ENCODE measurements at places on chromosomes 13 and 19. TPM values are rescaled to one million over a fixed set of nuclear protein-coding genes. Genes with fewer than 3 reads are reported as not detected.

DNA sequence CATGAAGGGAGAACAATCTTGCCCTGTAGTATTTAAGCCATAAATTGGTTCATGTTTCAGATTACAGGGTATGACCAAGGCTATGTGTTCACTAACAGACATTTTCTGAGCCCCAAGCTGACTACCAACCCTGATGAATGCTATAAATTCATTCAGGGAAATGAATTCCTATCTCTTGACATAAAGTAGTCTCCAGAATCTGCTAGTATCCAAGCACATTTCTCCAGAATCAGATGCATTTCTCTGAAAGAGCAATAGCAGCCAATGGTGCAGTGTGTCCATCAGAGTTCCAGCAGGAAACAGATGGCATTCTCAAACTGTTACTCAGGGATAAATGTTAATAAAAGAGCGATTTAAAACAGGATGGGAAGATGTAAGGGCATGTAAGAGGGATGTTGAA is 226.4 kb downstream of the COG6 start:
- no peaks in the 10 kb centered on the region for H3K4me1 ChIP-seq
- H3K36me3 ChIP-seq = no peaks in the 10 kb centered on the region
- no peak overlapping the region for H3K4me3 ChIP-seq

DNA sequence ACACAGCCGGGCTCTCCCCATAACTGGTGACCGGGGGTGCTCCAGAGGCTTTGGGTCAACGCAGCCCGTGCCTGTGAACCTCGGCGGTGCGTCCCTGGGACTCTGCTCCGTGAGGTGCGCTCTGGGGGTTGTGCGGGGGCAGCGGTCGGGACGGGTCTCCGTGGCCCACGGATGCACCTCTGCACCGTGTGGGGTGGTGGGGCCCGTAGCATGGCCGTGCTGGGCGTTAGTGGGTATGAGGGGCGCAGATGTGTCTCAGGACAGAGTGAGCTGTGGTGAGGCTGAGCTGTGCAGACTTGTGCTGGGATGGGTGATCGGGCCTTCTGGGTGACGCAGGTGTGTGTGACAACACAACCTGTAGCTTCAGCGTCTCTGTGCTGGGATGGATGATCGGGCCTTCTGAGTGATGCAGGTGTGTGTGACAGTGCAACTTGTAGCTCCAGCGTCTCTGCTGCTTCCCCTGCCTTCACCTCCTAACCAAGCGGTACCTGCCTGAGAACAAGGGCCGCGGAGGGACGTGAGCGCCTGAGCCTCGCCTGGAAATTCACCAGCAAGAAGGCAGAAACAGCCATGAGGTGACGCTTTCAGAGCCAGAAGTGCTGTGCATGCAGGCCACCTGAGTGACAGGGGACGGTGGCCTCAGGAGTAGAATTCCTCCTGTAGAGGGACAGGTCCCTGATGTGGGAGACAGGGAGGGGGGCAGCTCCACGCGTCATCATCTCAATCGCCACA is 599 bp downstream of the ZNF331 start:
- H3K36me3 ChIP-seq = no peaks in the 10 kb centered on the region
- H3K27me3 ChIP-seq = no peaks in the 10 kb centered on the region
- DNase-seq = no peak
- peak overlapping the region; percentile 55 for H3K27ac ChIP-seq
- H3K4me1 ChIP-seq = no peaks in the 10 kb centered on the region
- H3K4me3 ChIP-seq = no peak overlapping the region

DNA sequence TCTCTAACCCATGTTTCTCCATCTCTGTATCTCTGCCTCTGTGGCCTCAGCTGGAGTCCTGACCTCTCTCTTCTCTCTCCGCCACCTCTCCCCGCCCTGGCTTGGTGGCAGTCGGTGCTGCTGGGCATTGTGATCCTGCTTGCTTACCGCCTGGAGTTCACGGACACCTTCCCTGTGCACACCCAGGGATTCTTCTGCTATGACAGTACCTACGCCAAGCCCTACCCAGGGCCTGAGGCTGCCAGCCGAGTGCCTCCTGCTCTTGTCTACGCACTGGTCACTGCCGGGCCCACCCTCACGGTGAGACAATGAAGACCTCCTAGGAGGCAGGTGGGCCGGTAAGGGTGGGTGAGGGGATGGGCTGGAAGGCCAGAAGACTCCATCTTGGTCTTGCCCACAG is 4.2 kb downstream of the PLPPR2 start:
- H3K27ac ChIP-seq = no peak overlapping the region
- H3K4me1 ChIP-seq = no peaks in the 10 kb centered on the region
- H3K27me3 ChIP-seq = no peaks in the 10 kb centered on the region
- no peak for DNase-seq
- H3K36me3 ChIP-seq = no peaks in the 10 kb centered on the region

DNA sequence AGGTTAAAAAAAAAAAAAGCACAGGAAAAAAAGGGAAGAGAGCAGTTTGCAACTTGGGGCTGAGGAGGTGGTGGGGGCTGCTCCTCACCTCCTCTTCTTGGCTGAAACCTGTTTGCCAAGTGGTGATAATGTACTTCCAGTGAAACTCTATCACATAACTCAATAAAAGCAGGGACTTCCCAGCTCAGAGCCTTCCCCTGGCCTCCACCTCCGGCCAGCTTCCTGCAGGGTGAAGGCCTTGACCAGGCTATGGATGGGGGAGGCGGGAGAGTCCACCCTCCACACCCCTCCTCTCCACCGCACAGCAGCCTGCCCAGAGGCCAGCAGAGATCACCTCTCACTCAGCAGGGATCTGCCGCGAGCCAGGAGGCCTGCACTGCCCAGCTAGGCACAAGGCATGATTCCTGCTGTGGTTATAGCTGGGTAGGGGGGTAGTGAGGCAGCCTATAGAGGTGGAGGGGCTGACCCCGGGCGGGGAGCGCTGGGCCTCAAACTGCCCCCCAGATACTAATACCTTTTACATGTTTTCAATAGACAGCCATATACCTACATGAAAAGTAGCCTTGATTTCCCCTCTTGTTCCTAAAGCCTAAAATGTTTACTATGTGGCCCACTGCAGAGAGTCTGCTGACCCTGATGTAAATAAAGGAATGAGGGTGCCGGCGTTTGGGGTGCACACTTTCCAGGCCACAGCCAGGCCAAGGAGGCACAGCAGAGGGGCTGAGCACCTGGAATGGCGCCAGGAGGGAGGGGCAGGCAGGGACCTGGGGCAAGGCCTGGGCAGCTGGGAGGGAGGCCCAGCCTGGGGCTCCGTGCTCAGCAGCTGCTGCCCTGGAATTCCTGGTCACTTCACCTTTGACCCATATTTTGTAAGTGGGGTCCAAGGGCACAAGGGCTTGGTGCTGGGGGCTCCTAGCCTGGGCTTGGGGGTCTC is 10.3 kb downstream of the ZNF787 start:
- DNase-seq = no peak
- no peaks in the 10 kb centered on the region for H3K36me3 ChIP-seq
- H3K27ac ChIP-seq = no peak overlapping the region
- H3K4me3 ChIP-seq = no peak overlapping the region
- no peaks in the 10 kb centered on the region for H3K4me1 ChIP-seq

DNA sequence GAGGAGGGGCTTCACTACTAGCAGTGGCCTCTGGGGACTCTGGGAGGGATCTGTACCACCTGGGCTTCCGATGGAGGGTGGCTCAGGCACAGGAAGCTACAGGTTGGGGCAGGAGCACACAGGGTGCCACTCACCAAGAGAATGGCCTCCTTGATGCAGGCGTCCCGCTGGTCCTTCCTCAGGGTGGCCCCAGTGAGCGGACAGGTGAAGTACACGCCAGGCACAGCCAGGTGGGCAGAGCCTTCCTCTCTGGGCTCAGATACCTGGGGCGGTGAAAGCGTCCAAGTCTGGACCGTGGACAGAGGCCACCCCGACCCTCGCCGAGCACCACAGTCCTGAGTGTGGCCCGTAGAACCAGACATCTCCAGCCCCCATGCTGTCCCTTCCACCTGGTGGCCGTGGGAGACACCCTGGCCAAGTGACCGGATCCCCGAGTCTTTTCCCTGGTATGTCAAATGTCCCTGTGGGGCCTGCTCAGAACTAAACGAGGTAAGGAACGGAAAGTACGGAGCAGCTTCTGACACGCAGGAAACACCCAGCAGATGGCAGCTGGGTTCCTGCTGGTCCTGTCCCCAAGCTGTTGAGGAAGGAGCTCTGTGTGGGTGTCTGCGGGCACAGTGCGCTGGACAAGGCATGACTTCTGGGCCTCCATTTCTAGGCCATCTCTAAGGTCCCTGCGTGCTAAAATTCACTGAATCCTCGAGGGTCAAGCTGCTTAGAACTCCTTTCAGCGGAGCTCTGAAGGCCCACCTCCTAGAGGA is 5.2 kb downstream of the UBXN6 start:
- peaks cover 6% of the 10 kb centered on the region for H3K36me3 ChIP-seq
- no peak overlapping the region for H3K4me3 ChIP-seq
- no peaks in the 10 kb centered on the region for H3K4me1 ChIP-seq
- no peaks in the 10 kb centered on the region for H3K27me3 ChIP-seq

DNA sequence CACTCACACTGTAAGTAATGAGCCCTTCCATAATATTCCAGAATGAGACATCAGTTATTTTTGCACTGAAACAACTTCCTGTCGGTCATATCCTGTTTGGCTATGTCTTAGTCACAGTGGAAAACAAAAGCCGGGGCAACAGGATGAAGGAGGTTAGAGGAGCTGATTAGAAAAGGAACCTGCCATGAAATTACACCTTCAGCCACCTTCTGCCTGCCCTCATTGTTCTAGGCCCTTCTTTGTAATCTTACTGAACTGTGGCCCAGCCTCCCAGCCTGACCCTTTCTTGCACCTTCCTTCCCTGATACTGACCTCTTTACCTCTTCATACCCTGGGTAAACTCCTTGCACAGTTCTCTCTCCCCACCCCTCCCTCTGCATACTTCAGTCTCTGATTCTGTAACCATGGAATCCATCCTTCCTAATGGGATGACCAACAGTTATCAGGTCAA is 67.3 kb downstream of the DOCK9 start:
- H3K27me3 ChIP-seq = no peaks in the 10 kb centered on the region
- H3K4me1 ChIP-seq = no peaks in the 10 kb centered on the region
- H3K36me3 ChIP-seq = no peaks in the 10 kb centered on the region
- no peak for DNase-seq

GRCh38 chr13:59391696-59392095 is 772.0 kb downstream of the DIAPH3 start:
- DNase-seq = peak; percentile 49
- no peaks in the 10 kb centered on the region for H3K4me1 ChIP-seq
- H3K4me3 ChIP-seq = no peak overlapping the region

DNA sequence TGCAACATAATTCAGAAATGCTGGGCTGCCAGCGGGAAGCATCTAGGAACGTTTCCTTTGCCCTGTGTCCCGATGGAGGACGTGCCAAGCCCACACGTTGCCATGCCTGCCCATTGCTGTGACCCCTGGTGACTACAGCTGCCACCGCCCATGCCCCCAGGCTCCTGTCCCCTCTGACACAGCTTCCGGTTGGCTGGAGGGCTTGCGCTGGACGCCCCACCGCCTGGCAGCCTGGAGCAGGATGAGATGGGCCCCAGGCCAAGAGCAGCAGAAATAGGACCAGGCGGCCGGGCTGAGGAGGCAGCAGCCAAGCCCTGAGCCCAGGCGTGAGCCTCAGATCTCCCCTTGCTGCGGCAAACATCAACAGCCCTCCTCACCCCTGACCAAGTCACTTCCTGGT is 125.9 kb downstream of the COL4A2 start:
- H3K4me1 ChIP-seq = no peaks in the 10 kb centered on the region
- peak; percentile 91 for DNase-seq
- H3K27me3 ChIP-seq = no peaks in the 10 kb centered on the region
- no peak overlapping the region for H3K4me3 ChIP-seq

- H3K27me3 ChIP-seq = no peaks in the 10 kb centered on the region
- no peaks in the 10 kb centered on the region for H3K36me3 ChIP-seq
These were observed 8.4 kb upstream of the RPS15 start for GRCh38 chr19:1429750-1430149.

GRCh38 chr13:106433066-106433465 is 102.4 kb downstream of the EFNB2 start:
- DNase-seq = no peak
- H3K4me3 ChIP-seq = no peak overlapping the region
- no peaks in the 10 kb centered on the region for H3K27me3 ChIP-seq
- H3K4me1 ChIP-seq = no peaks in the 10 kb centered on the region
- no peaks in the 10 kb centered on the region for H3K36me3 ChIP-seq

DNA sequence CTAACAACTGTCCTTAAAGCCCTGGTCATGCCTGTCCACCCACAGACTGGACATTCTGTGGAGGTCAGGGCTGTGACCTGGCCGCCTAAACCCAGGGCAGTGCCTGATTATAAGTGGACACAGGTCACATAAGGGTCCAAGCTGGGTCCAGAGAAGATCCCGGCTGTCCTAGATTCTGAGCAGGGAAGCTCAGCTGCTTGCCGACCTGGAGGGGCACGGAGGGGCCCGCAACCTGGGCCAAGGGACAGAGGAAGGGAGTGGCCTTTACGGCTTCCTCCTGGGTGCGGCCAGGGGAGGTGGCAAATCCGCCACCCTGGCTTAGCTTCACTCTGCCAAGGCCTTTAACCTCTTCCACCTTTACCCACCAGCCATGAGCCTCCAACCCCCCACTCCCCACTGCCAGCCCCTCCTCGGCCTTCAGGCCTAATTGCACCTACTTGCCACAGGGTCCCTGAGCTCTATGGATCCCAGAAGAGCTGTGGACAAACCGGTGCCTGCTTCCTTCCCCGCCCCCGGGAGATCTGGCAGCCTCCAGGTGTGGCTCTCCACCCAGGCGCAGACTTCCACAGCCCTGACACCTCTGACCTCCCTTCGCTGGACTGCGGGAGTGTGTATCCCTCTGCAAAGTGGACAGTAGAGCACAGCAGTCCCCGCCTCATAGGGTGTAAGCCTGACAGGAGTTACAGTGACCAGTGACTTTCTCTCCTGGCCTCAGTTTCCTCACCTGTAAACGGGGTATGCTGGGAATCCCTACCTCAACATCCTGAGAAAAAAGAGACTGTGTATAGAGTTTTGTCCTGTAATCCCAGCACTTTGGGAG is 1.7 kb downstream of the CD320 start:
- DNase-seq = peak; percentile 40
- no peaks in the 10 kb centered on the region for H3K27me3 ChIP-seq
- no peak overlapping the region for H3K4me3 ChIP-seq
- no peak overlapping the region for H3K27ac ChIP-seq

DNA sequence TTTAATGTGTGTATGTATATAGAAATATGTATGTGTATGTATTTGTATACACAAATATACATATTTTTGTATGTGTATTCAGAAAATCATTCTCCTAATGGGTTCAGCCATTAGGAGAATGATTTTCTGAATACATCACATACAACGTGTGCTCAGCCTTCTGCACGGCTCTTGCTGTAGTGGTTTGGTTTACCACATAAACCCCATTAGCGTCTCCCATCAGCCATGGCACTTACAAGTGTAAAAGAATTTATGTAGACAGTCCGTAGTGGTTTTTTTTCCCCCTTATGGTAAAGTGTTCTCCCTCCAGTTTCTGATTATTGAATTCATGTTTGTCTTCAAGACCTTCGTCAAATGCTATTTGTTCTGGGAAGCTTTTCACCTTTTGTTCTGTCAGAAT is 38.2 kb downstream of the ATP8A2 start:
- no peak for DNase-seq

Gene ABHD17A
- 64.6 TPM for total RNA-seq

Gene PSG1
- not detected for total RNA-seq

Gene ATP4A
- not detected for total RNA-seq

Gene FFAR2
- total RNA-seq = 2.0 TPM

Gene C13orf46
- 3.5 TPM for total RNA-seq

Gene FAM124A
- total RNA-seq = 9.2 TPM

Gene RNF17
- total RNA-seq = not detected

Gene ZNF177
- total RNA-seq = 3.6 TPM
